ENCODE measurements at places on chromosomes 2 and 18.

GRCh38 chr2:191866675-191867506 is 20.0 kb upstream of the CAVIN2 start:
- DNase-seq, result no peak

- DNase-seq, result no peak
Measured at GRCh38 chr2:54577035-54577434, 120.9 kb downstream of the SPTBN1 start.

DNA sequence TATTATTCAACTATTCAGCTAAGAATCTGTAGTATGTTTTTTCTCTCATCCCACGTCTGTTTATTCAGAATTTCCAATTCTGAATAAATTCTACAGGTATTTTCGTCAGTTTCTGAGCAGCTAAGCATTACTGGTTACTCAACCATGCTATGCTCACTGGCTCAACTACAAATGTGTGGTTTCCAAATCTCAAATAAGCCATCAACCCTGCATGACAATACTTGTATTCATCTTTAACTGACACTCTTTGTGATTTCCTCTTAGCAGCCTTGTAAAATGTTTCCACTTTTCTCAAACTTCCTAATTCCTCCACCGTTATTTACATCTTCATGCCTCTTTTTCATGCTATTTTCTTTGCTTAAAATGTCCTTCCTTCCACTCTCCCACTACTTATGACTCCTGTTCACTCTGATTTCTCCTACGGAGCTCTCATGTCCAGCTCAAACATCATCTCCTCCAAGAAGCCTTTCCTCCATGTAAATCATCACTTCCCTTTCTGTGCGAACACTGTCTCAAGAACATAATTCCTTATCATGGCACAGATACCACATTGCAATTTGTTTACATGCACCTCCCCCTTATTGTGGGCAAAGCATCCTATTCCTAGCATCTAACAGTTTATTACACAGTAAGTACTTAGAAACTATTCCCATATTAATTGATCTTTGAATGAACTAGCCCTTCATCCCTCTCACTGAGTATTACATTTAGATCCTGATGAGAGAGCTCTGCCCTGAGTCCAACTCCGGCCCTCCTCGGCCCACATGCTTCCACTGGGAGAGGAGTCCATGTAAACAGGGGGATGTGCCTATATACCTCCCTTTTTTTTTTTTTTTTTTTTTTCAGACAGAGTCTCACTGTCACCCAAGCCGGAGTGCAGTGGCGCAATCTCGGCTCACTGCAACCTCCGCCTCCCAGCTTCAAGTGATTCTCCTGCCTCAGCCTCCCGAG is 10.5 kb downstream of the CCDC88A start:
- DNase-seq, result no peak

GRCh38 chr2:201191132-201191875 is 8.4 kb downstream of the CASP10 start:
- peak; percentile 41 for DNase-seq

- DNase-seq, result no peak
Measured at GRCh38 chr2:207417301-207417718, 112.5 kb upstream of the CREB1 start.

GRCh38 chr18:10768221-10768620 is 242.4 kb downstream of the NAPG start:
- DNase-seq, result no peak

- no peak for DNase-seq
Measured at GRCh38 chr2:421406-421805, 133.5 kb upstream of the ALKAL2 start.
